ENCODE measurements at places on chromosomes 2 and 18.

- DNase-seq = no peak
These were observed 19.9 kb downstream of the SH2D6 start for GRCh38 chr2:85438201-85439024.

DNA sequence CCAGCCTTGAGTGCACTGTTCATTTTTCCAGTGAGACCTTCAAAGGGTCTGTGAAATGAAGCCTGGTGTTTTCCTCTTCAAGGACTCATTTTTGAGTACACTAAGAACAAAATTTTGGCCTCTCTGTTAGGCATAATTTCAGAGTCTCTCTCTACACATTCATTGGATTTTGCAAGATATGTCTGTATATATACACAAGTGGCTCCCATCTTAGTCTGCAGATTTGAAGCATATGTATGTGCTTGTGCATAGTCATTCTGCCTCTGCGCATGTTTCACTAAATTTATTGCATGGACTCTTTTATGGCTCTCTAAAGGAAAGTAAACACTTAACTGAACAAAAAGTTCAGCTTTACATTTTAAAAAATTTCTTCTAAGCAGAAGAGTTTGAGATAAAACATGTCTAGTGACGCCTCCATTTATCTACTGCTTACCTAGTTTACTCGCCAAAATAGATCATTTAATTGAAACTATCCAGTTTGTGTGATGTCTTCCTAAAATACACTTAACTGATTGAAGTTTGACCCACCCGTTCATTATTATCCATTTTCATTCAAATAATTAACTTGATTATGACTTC is 145.9 kb downstream of the FMNL2 start:
- no peak for DNase-seq

DNA sequence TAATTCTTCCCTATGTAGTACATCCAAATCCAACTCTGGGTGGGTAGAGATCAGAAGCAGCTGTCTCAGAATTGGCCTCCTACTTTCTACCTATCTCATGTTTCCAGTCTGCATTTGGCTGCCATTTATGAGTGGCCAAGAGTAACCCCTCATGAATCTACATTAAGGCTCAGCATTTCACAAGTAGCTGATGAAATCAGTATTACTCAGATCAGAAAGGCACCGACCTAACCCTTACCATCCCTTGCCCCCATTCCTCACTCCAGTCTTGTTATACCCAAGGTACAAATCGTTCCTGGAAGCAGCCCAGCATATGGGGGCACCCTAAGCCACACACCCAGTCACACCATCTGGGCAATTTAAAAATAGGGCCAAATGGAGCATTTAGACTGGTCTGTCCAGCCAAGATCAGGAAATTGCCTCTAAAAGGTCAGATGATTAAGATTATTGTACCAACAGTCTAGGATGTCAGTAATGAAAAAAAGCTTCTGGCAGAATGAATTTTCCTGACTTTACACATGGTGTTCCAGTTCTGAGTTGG is 37.1 kb downstream of the CD28 start:
- DNase-seq = no peak

DNA sequence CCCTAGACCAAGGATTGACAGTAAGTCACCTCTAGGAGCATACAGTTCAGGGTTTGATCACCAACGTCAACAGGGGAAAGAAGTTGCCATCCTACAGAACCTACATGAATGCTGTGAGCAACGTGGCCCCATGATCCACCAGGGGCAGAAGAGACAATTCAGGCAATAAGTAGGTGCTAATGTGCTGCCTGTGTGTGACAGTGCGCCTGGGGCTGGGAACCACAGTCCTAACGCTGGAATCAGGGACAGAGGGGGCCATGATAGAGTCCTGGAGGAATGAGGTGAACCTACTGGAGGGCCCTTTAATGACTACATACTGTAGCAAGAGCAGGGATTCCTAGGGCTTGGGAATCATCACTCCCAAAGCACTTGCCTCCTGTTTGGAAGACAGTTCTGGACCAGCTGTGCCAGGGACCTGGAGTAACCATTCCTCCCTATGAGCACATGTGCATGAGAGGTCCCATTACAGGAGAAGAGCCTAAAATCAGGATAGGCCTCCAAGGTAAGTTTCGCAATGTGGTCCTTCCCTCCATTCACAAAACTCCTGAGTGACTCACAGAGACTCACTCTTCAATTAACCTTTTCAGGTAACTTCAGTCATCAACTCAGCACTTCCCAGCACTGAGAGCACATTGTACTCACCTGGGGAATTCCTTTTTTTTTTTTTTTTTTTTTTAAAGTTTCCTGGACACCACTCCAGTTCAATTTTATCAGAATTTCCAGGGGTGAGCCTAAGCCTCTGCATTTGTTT is 214.0 kb downstream of the TMEM163 start:
- no peak for DNase-seq

- no peak for DNase-seq
These were observed 50.4 kb upstream of the KCNG2 start for GRCh38 chr18:79747156-79747845.

GRCh38 chr2:60313470-60314172 is 239.8 kb downstream of the BCL11A start:
- no peak for DNase-seq

GRCh38 chr2:71923887-71924533 is 223.7 kb downstream of the CYP26B1 start:
- DNase-seq = no peak

Data from natural killer cell (primary cell).